BE2C (cell line): ENCODE measurements at places on chromosomes 11 and 22.

DNA sequence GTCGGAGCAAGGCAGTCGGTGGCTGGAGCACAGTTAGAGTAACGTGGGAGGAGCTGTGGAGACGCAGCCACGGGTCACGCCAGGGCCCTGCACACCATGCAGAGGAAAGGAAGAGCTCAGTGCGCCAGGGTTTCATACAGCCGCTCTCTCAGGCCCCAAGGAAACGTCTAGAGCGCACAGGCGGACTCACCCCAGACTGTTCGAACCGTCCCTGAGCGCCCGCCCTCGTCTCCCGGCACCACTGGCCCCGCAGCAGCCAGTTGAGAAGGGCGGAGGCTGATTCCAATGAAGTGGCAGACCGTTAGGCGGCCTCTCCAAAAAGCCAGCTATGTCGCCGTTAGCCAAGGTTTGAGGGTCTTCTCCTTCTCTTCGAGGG is 483 bp upstream of the HYLS1 start:
- no peak for DNase-seq

DNA sequence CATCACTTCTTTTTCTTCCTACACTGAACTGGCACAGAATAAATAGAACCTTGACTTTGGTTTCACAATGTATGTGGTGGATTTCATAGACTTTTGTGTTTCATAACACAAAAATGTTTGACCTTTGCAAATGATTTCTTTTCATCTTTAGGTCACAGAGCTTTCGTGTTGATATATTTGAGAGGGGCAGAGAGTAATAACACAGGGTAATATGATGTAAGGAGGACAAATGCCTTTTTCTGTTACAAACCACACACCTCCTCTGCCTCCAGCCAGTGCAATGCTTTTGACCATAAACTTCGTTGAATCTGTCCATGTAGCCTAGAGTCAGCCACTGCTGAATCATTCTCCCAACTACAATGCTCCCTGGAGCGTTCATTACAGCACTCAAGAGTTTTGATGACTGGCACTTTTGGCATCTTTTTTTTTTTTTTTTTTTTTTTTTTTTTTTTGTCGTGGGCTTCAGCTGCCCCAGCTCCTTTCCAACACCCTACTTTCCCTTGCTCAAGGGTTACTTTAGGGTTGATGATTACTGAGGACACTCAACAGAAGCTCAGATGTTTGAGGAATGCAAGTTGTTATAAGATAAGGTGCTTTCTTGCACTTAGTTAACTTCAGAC is 11.4 kb upstream of the CAT start:
- DNase-seq = no peak

DNA sequence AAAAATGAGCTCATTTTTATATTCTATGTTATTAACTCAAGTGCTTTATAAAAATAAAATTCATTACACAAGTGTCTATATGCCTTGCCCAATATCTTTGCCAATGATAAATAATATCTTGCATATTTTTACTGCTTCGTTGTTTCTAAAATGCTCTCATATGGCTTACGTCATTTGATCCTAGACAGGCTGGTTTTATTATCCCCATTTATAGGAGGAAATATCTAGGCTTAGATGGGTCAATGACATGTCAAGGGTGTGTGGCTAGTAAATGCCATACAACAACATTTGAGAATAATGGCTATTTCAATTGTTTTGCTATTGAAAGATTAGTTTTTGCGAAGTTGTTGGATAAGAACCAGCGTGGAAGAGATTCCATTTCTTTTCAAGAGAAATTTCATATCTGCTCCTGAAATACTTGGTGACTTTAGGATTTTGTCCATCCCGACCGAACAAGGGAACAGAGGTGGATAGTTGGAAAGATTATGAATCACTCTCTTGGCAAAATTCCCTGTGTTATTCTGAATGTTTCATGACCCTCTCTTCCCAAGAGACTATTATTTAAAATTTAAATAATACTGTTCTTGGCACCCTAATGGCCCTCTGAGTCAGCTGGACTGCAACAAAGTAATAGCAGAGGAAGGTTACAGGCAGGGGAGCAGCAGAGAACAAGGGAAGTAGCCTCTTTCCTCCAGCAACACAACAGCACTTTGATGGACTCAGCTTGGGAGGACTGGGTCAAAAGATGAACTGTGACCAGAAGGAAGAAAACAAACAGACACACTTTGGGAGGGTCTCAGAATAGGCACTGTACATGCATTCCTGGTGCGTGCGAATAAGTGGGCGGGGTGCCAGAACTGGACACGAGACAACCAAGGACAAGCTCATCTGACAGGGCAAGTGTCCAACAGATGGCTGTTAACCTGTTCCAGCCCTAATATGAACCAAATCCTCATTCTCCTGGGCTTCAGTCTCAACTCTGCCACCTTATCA is 94.5 kb downstream of the ME3 start:
- no peak for DNase-seq

- no peak for DNase-seq
These were observed 50.6 kb upstream of the MPEG1 start for GRCh38 chr11:59263225-59263894.

DNA sequence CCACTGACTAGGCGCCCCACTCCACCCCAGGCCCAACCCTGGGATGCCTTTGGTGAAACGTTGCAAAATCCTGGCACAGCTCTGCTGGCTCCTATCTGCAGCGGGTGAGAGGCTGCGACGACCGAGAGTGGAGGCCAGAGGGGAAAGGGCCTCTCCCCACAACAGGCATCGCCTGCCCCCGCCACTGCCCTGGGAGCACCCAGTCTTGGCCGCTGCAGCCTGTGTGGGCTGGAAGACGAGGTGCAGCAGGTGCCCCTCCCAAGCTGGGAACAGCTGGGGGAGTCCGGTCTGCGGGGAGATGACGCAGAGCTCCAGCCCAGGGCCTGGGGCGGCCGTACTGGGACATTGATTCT is 4.2 kb upstream of the PIM3 start:
- no peak for DNase-seq

DNA sequence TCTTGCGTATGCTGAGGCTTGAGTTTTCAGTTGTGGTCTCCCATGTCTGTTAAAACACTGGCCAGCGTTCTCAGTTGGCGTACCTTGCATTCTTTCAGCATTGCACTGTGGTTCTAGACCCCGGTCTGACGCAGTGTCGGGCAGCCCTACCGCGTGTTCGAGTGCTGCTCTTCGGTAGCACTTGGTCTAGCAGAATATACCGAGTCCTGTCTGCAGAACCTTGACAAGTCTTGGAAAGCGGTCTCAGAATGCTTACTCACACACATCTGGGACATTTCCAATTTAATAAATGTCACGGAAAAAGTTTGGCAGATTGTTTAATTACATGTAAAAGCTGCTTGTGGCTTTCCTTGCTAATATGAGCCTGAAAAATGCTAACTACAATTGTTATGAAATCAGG is 32.6 kb downstream of the PPFIA1 start:
- no peak for DNase-seq

DNA sequence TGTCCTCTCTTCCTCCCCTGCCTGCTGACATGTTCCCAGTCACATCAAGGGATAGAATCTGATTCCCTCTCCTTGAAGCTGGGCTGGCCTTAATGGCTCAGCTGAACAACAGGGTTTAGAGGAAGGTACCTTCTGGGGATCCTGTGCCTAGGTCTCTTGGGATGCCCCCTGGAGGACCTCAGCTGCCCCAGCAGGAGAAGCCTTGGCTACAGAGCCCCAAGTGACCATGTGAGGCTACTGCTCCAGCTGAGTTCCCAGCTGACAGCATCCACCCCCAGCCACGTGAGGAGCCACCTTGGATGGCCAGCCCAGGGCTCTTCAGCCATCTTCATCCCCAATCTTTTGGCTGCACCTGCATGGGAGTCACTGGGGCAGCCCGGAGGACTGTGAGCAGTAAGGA is 1499.3 kb downstream of the TBC1D22A start:
- DNase-seq = no peak
